ENCODE measurements at places on chromosomes 1 and 21.

- no peak for DNase-seq
Measured at GRCh38 chr1:30305061-30305460, 418.3 kb downstream of the MATN1 start.

DNA sequence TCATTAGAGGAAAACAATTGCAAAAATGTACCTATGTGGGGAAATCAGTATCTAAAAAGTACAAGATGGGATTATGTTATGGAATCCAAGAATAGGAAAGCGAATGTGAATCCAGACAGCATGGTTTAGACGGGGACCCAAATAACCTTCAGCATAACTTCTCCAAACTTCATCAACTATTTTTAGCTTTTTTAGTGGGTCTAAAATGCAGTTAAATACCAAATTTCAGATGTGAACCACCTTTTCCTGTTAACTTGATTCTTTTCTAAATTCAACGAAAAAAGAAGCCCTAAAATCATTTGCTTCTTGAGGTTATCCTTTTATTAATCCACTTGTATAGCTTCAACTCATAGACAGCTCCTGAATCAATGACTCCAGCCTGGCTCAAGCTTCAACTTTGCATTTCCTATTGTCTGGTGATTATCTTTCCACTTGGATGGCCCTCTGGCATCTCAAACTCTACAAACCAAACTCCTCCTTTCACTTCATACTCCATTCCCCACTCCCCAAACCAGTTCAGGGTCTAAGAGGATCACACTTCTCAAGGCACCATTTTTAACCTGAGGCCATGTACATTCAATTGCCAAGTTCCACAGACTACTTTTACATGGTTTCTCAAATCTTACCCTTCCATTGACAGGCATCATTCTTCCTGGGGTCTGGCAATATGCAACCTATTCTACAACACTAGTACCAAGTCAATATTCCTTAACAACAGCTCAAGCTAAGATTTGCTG lies 7.4 kb downstream of the ERRFI1 start:
- no peak for DNase-seq

DNA sequence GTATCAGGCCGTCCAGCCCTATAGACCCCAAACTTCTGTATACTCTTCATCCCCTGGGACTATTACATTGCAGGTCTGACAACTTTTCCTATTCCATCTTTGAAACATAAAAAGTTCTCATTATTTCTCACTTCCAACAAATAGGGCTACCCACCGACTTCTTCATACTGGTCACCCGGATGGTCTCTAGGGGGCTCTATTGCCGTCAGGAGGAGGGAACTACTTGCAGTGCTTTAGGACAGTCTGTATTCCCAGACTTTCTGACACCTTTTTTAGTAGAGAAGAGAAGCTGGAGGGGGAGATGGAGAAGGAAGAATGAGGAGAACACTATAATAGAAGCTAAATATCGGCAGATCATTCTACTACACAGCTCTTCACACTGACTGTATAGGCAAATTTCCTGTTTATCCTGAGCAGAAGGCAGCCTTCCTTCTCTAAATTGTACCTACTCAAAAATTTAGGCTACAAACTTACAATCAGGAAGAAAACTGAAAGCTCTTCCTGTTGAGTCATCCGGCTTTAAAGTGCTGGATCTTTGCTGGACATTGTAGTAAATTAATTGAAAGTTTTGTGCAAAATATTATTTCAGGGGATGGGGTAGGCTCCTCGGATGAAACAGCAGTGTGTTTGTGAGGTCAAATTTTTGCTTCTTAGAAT lies 54.6 kb downstream of the CDC7 start:
- no peak for DNase-seq

- DNase-seq = no peak
Measured at GRCh38 chr1:5311147-5311546, 656.7 kb downstream of the AJAP1 start.

DNA sequence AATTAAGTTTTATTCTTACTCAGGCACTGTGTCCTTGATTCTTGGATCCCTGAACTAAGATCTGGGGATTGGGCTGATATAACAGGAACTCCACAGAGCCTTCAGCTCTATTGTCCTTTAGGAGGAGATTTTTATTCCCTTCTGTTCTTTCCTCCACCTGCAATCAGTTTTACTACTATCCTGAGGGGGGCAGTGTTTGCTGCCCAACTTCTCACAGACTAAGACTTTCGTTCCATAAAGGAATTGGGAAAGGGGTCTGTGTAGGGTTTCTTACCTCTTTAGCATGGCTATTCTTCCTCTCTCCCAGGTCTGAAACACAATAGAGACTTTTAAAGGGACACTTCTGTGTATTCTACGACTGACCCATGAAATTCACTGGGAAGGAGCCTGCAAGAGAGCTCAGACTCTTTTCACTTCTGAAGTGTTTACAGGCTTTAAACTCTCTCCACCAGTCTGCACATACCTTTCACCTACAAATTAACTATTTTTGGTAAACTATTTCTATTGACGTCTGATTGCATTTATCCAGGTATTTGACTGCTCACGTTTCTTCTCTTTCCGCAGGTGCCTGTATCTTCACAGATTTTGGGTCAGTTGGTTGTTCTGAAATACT lies 103.3 kb upstream of the DEPDC1 start:
- DNase-seq = no peak

DNA sequence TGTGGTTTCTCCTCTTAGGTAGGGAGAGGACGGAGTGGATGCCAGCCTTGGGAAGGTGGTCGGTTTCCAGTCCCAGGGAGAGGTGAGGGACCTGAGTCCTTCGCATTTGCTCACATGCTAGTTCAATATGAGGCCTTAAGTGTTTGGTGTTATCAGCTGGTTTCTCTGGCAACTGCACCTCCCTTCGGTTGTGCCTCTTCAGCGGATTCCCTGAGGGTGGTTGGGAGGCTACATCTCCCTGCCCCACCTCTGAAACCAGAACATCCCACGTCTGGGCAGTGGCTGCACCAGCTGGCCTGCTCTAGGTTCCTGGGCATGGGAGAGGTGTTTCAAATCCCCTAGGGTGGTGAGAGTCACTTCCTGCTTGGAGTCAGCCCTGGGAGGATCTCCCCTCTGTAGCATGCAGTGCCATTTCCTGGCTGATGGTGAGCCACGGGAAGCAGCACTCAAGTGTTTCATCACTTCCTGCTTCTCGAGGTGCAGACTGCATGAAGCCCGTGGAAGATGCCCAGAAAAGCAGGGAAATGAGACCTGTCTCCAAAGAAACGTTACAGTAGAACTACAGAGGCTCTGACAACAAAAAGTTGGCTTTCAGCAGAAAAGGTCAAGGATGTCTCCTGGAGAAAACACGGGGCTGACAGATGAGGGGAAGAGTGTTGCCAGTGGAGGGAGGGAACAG lies 4.5 kb downstream of the TMEM125 start:
- peak; percentile 65 for DNase-seq
